ENCODE measurements at places on chromosomes 3 and 15.

- no peak for DNase-seq
These were observed 77.1 kb upstream of the CHRNB4 start for GRCh38 chr15:78717956-78718656.

DNA sequence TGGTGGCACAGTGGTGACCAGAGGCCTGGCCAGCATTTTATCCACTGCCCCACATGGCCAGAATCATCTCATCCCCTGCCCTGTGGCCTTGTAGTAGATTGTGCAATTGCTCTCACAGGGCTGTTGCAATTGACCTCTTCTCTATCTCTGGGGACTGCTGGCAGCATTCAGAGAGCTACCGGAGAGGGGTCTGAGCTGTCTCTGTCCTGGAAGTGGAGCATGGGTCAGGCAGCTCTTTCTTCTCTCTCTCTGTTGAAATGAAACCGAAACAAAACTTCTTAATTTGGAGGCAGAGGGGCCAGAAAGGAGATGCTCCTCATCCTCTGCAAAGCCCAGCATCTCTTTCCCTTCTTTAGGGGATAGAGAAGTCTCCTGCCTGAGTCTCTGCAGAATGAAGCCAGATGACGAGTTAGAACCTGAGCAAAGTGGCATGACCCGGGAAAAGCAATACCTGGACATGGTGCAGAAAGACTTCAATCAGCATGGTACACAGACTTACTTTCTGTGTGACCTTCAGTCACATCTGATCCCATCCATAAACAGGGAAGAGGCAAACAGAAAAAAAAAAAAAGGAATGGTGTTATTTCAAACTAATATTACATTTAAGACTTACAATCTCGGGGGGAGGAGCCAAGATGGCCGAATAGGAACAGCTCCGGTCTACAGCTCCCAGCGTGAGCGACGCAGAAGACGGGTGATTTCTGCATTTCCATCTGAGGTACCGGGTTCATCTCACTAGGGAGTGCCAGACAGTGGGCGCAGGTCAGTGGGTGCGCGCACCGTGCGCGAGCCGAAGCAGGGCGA, 144.5 kb upstream of the BCL6 start:
- no peak for DNase-seq

DNA sequence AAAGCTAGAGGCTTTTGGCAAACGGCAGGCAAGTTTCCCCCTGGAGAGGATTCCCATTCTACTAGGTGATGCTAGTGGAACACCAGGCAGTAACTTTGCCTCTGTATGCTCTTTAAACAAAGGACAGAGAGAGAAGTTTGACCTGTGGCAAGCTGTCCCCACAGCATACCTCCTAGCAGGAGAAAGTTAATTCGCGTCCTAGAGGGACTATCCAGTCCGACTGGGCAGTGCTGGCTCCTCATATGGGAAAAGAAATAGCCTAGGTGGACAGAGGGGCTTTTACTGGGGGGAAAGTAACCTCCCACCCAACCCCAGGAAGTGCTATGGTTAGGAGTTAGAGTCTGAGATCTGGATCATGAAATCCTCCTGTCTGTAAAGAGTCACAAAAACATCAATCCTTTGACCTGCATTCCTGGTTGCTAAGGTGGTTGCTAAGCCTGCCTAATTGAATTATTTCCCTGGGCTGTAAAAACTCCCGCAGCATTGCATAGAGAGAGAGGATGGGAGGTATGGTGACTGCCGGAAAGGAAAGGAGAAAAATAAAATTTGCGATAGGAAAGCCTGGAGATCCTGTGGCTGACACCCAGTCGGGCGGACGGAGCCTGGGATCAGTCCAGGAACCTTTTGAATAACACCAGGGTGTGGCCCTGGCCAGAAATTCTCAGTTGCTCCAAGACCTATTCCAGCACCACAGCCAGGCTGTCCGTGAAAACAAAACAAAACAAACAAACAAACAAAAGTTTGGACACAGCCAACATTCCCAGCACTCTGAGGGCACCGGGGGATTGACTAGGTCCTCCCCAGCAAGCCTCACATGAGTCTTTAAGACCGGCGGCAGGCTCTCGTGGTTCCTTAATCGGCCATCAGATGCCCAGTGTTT, 67.7 kb upstream of the ATP11B start:
- no peak for DNase-seq

GRCh38 chr3:15310491-15311370, 21.7 kb downstream of the SH3BP5 start:
- DNase-seq, result no peak

- no peak for DNase-seq
These were observed 235.5 kb downstream of the OPA1 start for GRCh38 chr3:193828477-193828876.

DNA sequence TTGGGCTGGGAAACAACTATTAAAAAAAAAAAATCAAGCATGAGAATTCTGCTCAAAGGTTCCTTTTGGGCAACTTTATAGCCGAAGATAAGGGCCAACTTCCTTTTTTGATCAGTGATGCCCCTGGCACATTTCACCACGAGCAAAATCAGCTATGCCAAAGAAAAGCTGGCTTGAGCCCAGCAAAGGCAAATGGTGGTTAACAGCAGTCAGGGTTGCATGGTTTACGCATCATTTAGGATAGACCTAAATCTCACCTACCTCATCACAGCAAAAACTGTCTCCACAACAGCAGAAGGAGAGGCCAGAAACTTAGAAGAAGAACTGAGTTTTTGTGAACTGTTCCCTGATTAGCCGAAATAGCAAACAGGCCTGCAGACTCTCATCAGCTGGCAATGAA, 220.1 kb upstream of the CDIN1 start:
- no peak for DNase-seq

DNA sequence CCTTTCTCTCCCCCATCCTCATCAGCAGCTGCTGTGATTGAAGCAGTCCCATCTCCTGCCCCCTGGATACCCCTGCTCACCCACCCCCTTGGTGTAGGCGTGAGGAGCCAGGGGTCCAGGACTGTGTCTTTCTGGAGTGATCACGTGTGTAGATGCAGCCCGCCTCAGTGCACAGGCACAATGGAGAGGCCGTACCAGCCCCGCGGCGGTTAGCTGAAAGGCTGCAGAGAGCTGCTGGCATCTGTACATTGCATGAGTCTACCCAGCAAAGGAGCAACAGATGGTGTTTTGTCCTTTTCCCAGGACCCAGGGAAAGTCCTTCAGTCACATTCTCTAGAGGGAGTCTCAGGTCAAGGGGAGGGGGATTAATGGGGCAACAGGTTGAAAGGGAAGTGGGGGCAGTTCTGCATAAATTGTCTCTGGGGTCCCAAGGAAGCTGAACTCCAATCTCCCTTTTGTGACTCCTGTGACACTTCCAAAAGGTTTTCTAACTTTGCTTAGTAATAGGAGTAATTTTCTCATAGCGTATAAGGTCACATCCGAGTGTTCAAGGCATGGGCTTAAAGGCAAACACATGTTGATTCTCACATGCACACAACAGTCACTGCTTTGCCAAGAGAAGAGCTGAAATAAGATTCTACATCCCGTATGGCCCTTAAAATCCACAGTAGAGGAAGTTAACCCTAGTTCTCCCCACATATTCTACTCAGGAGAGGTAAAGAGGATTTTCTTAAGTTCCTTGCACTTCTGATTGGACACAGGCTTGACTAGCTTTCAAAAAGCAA, 7.1 kb downstream of the CSPG5 start:
- DNase-seq, result no peak

DNA sequence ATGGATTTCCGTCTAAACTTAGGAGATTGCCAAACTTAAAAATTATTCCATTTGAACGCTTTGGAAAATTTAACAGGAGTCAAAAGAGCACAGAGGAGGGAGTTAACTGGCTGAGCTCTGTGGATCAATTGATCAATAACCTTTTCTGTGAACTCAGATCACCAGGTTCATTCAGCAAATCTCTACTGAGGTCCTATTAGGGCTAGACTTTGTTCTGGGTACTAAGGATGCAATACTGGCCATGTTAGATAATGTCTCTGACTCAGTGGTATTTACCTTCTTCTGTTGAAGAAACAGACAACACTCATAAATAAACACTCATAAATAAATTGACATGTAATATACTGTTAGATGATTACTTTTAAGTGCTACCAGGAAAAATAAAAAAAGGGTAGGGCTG, 323.4 kb upstream of the SUCLG2 start:
- DNase-seq, result no peak

DNA sequence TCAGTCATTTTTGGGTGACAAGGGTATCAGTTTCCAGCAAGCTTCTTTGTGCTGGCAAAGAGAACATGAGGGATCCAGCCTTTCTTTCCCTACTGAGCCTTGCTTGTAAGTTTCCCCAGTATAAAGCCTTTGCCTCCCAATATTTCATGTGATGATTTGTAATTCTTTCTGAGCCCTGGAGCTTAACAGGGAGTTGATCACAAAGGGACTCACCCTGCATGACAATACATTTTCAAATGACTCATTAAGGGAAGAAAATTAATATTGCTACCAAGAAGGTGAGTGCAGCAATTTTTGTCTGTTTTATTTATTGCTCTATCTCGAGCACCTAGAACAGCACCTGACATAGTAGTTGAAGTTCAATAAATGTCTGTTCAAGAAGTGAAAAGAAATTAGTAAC, 27.7 kb downstream of the OXSM start:
- no peak for DNase-seq

DNA sequence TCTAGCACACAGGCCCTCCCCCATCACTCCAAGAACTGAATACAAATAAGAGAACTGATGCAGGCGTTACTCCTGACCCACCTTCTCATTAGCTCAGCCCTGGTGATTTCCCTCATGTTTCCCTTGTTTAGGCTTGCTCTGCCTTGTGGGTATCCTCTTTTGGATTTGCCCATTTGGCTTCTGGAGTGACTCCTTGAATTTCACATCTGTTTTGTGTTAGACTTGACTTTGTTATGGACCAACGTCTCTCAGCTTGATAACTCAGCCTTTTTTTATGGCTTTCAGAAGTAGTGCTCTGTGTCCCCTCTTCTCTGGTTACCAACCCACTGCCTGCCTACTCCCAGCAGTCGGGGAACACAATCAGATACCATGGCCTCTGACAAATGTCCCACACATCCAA, 11.3 kb upstream of the TMOD3 start:
- no peak for DNase-seq
